ENCODE measurements at places on chromosomes 11 and 22.

- no peak overlapping the region for H3K4me3 ChIP-seq
- H3K4me1 ChIP-seq, result no peaks in the 10 kb centered on the region
- H3K27ac ChIP-seq, result no peak overlapping the region
- H3K27me3 ChIP-seq, result no peaks in the 10 kb centered on the region
- no peaks in the 10 kb centered on the region for H3K36me3 ChIP-seq
Observed at GRCh38 chr11:85307366-85307765, 319.8 kb downstream of the DLG2 start.

DNA sequence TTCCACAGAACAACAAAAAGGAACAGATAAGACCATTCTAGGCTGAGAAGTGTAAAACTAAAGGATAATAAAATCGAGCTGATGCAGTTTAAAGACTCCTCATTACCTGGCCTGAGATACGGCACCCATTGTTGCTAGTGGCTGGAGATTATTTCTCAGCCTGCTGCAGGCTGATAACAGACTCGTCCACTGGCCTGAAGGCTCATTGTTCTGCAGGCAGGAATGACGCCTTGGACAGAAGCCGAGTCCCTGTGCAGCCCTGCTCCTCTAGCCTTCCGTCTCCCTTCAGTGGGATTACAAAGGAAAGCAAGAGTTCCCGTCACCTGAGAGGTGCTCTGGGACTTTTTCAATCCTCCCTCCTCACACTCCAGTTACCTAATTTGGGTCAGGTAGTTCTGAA, 1065.3 kb downstream of the OPCML start:
- no peaks in the 10 kb centered on the region for H3K27me3 ChIP-seq
- H3K27ac ChIP-seq, result no peak overlapping the region
- no peak for DNase-seq
- H3K4me3 ChIP-seq, result no peak overlapping the region
- H3K4me1 ChIP-seq, result no peaks in the 10 kb centered on the region

- no peak for DNase-seq
- no peak overlapping the region for H3K4me3 ChIP-seq
- H3K36me3 ChIP-seq, result no peaks in the 10 kb centered on the region
- H3K4me1 ChIP-seq, result peaks cover 42% of the 10 kb centered on the region
- peak overlapping the region; percentile 30 for H3K27ac ChIP-seq
Observed at GRCh38 chr11:129702410-129703398, 112.9 kb upstream of the TMEM45B start.

DNA sequence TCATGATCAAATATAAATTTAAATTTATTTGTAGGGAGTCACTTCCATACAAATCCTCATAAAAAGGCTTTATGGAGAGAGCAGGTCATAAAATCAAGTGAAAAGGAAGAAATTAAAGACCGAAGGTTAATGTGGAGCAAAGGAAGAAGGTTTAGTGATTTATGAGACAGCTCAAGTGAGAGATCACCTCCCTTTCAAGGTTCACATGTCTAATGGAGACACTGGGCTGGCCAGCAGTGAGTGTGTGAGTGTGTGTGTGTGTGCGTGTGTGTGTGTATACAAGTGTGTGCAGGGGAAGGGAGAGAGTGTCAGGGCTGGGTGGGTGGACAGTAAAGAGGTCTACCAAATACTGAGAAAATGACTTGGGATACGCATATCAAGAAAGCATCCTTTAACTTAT, 251.2 kb downstream of the FAT3 start:
- no peak overlapping the region for H3K4me3 ChIP-seq
- no peaks in the 10 kb centered on the region for H3K27me3 ChIP-seq
- peaks cover 8% of the 10 kb centered on the region for H3K4me1 ChIP-seq
- no peaks in the 10 kb centered on the region for H3K36me3 ChIP-seq
- no peak overlapping the region for H3K27ac ChIP-seq

GRCh38 chr11:75462117-75462653, 29.2 kb upstream of the KLHL35 start:
- H3K36me3 ChIP-seq, result no peaks in the 10 kb centered on the region
- H3K27me3 ChIP-seq, result no peaks in the 10 kb centered on the region
- H3K27ac ChIP-seq, result no peak overlapping the region

DNA sequence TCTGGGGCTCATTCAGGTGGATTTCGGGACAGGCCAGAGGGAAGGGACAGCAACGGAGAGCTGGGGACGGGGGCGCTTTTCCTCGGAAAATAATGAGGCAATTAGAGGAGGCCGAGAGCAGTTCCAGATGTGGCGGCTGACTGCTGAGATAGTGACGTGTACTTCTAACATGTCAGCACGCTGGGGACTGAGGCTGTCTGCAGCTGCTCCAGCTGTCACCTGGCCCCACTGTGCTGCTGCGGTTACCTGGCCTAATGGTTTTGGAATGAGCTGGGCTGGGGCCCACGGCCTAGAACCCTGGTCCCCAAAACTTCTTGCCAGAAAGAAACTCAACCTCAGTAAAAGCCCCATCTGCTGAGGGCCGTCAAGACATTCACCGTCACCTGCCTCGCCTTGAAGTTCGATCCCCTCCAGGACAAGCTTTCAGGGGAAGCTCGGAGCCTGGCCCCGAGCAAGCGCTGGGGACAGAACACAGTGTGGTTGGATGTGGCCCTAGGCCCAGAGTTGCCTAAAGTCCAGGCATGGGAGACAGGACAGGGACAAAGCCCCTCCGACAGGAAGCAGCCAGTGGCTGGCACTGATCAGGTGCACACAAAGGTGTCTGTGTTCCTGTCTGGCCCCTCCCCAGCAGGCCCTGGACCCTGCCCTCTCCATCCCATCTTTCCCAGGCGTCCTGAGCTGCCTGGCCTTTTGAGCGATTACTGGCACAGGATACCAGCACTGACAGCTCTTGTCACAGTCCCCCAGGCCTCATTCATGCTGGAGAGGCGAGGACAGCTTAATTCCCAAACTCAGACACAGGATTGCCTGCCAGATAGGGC, 22.1 kb downstream of the RPUSD4 start:
- H3K4me1 ChIP-seq, result no peaks in the 10 kb centered on the region
- no peaks in the 10 kb centered on the region for H3K36me3 ChIP-seq
- no peak for DNase-seq
- no peak overlapping the region for H3K27ac ChIP-seq

GRCh38 chr11:83600661-83601060, 314.5 kb upstream of the CCDC90B start:
- no peak for DNase-seq
- H3K27me3 ChIP-seq, result no peaks in the 10 kb centered on the region
- H3K4me3 ChIP-seq, result no peak overlapping the region
- no peak overlapping the region for H3K27ac ChIP-seq
- no peaks in the 10 kb centered on the region for H3K4me1 ChIP-seq

DNA sequence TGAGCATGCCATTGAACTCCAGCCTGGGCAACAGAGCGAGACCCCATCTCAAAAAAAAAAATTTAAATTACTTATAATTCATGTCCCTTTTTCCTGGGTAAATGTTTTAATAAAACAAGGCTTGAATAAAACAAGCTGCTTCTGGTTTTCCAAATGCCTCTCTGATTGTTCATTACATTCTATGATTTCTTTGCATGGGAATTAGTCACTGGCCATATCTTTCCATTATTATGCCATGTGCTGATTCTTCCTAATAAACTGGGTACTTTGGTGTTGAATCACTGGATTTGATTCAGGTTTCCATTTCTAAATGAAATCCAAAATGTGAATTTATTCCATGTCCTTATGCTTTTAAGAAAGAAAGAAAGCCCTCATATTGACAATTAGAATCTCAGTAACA, 42.6 kb downstream of the ZNF215 start:
- no peak overlapping the region for H3K27ac ChIP-seq
- no peaks in the 10 kb centered on the region for H3K36me3 ChIP-seq
- no peaks in the 10 kb centered on the region for H3K27me3 ChIP-seq
- DNase-seq, result no peak

- H3K27me3 ChIP-seq, result no peaks in the 10 kb centered on the region
- peak; percentile 52 for DNase-seq
- peaks cover 26% of the 10 kb centered on the region for H3K4me1 ChIP-seq
- H3K36me3 ChIP-seq, result no peaks in the 10 kb centered on the region
- peak overlapping the region; percentile 87 for H3K4me3 ChIP-seq
Observed at GRCh38 chr22:50531546-50531961, 1.7 kb upstream of the TYMP start.

DNA sequence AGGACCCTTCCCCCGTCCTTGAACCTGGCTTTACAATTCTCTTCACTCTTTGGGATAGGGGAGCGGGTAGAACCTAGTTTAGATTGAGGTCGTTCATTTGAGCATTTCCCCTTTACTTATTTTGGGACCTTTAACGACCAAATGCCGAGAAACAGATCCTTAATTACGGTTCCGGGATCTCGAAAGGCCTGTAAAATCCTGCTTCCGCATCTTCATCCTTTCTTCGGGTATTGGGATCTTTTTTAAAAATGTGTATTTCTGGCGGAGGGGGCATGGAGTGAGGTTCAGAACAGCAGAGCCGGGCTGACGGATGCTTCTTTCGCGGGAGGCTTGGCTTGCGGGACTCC, 395 bp upstream of the HIPK3 start:
- peak overlapping the region; percentile 59 for H3K27ac ChIP-seq
- no peaks in the 10 kb centered on the region for H3K36me3 ChIP-seq
- DNase-seq, result no peak
- peaks cover 28% of the 10 kb centered on the region for H3K4me1 ChIP-seq

DNA sequence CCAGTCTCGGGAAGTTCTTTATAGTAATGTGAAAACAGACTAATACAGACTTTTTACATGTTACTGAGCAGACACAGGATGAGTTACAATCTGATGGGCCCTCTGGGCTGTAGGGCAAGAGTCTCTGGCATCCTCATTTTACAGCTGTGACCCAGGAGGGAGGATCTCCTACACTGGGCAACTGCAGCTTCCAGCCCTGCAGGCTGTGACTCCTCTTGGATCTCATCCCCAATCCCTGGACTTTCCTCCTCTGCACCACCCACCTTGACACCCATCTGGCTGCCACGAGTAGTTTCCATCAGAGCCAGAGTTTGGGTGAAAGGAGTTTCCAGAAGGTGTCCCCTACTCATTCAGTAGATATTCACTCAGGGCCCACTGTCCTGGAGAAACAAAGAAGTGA, 48.9 kb upstream of the MYEOV start:
- H3K4me1 ChIP-seq, result no peaks in the 10 kb centered on the region
- no peak overlapping the region for H3K27ac ChIP-seq
- no peak for DNase-seq
- no peaks in the 10 kb centered on the region for H3K27me3 ChIP-seq

DNA sequence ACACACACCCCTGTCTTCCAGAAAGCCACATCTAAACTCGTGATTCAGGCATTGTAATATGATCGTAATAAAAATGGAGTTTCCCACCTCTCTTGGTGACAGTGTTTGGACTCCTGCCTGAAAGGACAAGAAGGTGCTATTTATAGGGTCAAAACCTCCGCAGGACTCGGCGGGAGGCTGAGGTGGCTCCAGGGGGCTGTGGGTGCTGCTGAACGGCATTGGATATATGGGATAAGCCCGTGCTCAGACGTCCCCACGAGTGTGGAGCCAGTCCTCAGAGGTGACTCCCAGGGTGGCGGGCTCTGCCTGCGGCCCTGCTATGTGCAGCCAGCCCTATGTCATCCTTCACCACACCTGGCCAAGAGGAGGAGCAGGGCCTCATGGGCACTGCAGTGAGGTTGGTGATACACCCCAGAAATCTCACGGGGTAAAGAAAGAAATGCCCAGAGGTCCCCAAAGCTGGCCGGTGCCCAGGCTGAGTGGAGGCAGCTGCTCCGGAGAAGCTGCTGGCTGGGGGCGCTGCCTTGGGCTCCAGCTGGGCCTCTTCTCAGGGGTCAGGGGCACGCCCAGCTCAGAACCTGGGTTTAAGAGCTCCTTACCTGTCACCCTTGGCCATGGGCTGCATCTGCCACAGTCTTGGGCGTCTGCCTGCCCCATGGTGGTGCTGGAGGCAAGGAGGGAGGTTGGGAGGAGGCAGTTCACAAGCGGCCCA, 5.1 kb upstream of the OSBPL5 start:
- no peak for DNase-seq
- H3K36me3 ChIP-seq, result no peaks in the 10 kb centered on the region
- H3K4me1 ChIP-seq, result no peaks in the 10 kb centered on the region
- peaks cover 57% of the 10 kb centered on the region for H3K27me3 ChIP-seq

GRCh38 chr22:27314276-27314807, 487.2 kb downstream of the MN1 start:
- H3K27ac ChIP-seq, result no peak overlapping the region
- H3K4me1 ChIP-seq, result no peaks in the 10 kb centered on the region
- H3K4me3 ChIP-seq, result no peak overlapping the region
- H3K27me3 ChIP-seq, result no peaks in the 10 kb centered on the region
- H3K36me3 ChIP-seq, result no peaks in the 10 kb centered on the region
- DNase-seq, result no peak
